Retina (tissue), 1 donor: ENCODE measurements at places on chromosomes 13 and 19.

DNA sequence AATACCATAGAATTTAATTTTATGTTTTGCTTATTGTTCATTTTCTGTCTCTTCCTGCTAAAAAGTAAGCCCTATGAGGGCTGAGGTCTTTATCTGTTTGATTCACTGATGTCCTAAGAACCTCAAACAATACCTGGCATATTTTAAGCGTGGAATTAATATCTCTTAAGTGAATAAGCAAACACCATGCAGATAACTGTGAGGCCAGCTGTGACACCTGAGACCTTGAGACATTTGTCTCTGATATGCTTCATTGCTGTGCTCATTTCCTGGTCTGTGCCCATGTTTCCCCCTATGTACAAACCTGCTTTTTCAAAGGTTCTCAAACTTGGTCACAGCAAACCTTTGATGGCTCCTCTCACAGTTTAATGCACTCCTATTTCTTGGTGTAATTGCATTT, 254.6 kb downstream of the COG6 start:
- DNase-seq: no peak

- no peak for DNase-seq
Observed at GRCh38 chr19:8702350-8702749, 3.8 kb upstream of the ACTL9 start.

DNA sequence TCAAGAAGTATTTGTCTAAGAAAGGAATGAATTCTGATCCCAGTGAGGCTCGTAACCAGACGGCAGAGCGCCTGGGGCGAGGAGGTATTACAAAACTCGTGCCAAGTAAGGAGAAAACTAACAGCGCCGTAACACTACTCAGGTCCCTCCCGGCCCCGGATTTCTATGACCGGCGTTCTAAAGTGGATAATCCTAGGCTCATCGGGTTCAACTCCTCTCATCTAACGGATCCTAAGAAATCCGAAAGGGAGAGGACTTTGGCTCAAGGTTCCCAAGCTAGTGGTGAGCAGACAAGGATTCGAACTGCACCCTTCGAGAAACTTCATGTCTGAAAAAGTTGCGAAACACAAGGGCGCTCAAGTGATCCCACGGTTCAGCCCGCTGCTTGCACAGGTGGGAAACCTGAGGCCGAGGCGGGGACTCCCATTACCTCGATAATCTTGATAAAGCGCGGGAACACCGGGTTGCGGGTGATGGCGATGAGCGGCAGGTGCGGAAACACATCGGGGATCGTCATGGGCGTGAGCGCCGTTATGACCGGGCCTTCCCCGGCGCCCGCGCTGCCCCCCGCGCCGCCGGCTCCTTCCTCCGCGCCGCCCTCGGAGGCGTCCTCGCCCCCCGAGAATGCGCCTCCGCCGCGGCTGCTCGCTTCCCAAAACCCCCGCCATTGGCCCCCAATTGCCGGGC, 529 bp downstream of the LONP1 start:
- no peak for DNase-seq

GRCh38 chr19:16326401-16327168, 2.0 kb downstream of the KLF2 start:
- DNase-seq: peak; percentile 34

DNA sequence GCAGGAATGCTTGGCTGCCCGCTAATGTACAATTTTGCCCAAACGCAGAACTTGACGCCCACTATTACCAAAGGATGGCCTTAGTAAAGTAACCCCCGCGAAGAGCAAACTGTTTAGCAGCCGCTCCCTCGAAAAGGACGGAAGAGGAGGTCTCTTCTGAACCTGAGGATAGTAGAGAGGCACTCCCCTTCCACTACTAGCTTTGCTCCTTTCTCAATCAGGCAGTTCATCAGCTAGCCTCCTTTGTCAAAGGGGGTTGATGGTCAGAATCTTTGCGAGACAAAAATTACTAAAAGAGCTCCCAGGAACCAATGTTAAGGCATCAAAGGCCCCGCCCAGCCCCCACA, 534 bp downstream of the CAB39L start:
- no peak for DNase-seq

DNA sequence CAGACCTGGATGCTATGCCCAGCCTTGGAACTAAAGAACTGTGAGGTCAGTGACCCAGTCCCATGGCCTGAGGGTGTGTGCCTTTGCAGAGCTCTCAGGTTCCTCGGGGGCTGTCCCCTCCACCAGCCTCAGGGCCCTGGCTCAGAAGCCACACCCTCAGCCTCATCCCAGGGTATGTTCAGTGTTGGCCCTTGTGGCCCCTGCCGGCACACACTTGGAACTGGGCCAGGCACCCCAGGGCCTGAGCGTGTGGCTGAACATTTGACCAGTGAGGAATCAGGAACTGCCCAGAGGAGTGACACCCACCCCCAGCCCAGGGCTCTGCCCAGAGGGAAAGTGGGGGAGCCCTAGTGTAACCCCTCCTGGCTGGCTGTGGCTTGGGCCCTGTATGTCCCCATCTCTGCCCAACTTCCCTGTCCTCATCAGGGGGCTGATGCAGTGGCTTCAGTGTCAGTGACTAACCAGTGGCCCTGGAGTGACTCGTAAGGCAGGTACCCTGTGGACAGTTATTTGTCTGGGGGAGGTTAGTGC, 10.0 kb downstream of the NKPD1 start:
- DNase-seq: no peak

DNA sequence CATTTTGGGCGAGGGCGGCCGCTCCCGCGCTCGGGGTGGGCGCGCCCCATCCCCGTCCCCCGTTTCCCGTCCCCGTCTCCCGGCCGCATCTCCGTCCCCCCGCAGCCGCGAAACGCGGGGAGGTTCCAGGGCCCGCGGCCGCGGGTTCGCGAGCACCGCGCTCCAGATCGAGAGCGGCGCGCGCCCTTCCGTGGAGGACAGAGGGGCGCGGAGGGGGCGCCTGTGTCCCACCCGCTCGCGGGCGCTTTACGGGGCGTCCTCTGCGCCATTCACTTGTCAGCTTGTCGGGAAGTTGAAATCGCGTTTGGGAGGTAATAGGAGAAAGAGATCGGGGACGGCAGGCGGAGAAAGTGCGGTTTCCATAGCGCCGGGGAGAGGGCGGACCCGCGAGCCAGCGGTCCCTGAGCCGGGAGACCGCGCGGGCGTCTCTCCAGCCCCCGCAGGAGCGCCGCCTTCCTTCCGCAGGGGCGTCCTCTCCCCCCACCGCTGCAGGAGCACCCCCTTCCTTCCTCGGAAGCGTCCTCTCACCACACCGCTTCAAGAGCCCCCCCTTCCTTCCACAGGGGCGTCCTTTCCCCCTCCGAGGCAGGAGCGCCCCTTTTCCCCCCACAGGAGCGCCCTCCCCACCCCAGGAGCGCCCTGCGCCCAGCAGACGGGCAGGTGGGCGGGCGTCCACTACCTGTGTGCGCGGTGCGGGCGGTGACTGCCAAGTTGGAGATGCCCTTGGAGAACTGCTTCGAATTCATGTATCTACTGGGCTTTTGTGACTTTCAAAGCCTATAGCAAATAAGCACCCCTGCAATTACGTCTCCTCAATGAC, 962 bp upstream of the IRS2 start:
- peak; percentile 90 for DNase-seq

DNA sequence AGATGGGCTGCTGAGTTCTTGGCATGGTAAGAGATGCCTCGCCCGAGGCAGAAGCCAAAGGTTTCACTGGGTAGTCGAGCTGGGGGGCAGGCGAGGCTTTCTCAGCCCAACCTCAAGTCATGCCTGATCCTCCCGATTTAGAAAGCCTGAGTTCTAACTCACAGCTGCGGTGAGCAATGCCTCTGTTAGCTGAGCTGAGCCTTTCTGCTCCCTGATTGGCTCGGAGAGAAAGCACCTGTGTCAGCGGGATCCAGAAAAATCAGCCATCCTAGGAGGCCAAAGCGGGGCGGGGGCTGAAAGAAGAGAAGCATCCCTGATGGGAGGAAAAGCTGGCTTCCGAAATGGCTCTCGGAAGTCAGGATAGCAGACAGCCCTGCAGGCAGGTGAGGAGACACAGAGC, 44.7 kb downstream of the CACNA1A start:
- no peak for DNase-seq

- no peak for DNase-seq
Observed at GRCh38 chr19:28606269-28607032, 606.5 kb downstream of the UQCRFS1 start.

- DNase-seq: no peak
Observed at GRCh38 chr13:42964761-42965161, 27.3 kb downstream of the EPSTI1 start.
